ENCODE measurements at places on chromosomes 4 and X.

DNA sequence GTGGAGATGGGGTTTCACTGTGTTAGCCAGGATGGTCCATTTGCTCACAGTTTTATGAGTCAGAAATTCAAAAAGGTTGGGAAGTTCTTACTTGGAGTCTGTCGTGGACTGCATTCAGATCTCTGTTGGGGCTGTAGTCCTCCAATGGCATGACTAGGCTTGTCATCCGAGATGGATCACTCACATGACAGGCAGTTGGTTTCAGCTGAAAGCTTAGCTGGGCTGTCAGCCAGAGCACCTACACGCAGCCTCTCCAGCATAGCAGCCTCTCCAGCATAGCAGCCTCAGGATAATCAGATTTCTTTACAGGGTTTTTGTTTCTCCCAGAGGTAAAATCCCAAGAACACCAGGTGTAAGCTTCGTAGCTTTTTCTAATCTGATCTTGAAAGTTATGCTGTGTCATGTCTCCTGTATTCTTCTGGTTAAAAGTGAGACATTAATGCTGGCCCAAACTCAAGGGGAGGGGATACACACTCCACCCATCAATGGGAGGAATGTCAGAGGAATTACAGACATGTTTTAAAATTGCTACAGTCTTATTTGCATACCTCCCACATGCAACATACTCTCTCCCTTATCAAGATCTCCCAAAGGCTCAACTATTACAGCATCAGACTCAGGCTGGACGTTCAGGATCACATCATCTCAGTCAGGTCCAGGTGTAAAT, 31.6 kb upstream of the SOD3 start:
- no peak for DNase-seq

GRCh38 chr4:152100379-152101201, 339.8 kb upstream of the GATB start:
- peak; percentile 86 for DNase-seq

GRCh38 chr4:33989820-33990443, 2254.4 kb downstream of the ARAP2 start:
- no peak for DNase-seq

- DNase-seq: no peak
Measured at GRCh38 chrX:13898603-13899002, 81.7 kb upstream of the GPM6B start.

GRCh38 chr4:137881641-137882040, 349.3 kb upstream of the PCDH18 start:
- DNase-seq: no peak

DNA sequence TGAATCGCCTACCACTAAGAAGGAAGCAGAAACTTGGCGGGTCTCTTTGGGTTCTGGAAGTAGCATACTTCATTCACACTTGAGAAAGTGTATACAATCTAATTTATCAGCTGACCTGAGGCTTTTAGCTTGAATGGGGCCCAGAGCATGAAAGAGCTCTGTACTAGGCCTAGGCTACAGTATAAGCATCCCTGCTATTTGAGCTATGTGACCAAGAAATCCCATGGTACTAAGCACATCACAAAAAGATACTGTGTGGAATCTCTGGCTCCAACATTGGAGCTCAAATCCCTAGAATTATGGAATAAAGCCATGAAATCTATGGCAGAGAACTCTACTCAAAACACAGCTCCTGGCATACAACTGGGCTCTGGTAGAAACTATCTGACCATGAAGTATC, 43.9 kb upstream of the CCDC149 start:
- no peak for DNase-seq

DNA sequence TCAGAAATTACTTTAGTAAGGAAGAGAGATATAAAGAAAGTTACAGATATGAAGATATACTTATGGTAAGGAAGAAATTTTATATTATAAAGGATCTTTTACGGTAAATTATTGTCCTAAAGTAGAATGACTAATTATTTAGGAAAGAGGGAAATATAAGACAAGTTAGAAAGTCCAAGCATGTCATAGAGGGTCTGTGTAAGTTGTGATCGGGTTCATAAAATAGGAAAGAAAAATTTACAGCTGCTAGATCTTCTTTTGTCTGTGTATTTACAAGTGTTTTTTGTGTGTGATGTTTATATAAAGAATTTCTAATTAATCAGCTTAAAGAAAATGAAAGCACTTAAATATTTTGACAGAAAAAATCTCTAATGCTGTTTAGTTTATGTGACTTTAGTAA, 1054.9 kb upstream of the DIAPH2 start:
- no peak for DNase-seq

DNA sequence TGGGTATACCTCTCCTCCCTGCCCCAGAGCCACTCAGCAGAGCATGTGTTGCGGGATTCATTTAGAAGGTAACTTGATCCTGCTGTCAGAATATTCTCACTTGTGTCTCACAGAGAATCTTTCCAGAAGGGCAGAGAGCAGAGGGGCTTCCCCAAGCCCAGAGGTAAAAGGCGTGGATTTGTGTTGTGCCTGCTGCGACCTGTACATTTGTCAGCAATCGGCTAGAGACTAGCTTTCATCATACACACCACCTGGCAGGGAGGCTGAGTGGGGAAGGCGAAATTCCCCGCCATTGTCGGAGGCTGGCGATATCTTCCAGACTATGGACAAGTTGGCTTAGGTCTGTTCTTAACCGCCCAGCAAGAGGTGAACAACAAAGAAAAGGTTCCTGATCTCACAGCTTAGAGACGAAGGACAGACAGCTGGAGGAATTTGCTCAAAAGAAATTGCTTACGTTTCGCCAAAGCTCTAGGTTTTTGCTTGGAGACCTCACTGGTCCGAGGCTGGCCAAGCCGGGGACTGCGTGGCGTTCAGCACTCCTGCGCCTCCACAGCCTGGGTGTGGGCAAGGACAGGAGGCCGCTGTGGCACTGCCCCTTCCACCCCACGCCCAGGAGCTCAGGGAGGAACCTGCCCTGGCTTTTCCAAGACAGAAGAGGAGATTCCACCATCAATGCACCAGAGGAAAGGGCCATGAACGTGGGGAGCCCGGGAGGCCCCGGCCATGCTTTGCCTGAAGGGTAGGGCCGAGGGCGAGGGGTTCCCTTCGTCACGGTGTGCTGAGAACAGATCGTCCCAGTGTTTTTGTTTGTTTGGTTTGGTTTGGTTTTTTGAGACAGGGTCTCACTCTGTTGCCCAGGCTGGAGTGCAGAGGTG, 69.4 kb downstream of the DCTD start:
- no peak for DNase-seq

GRCh38 chr4:101169044-101170014, 178.0 kb downstream of the PPP3CA start:
- peak; percentile 59 for DNase-seq

DNA sequence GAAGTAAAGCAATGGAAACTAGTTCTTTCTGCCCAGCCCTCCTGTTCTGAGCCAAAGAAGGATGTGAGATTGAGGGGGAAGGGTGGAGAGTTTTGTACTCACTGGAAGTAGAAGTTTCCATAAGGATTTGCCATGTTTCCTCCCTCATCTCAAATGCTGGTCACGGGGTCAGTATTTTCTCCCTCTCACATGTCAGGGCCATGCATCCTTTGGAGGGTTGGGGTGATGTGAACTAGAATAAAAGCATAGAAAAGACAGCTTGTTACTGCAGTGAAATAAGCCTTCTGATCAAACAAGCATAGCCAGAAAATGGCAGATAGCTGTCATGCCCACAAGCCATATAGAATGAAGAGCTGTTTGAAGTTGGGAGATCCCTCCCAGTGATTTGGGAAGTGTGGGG, 79.7 kb downstream of the KIT start:
- no peak for DNase-seq

DNA sequence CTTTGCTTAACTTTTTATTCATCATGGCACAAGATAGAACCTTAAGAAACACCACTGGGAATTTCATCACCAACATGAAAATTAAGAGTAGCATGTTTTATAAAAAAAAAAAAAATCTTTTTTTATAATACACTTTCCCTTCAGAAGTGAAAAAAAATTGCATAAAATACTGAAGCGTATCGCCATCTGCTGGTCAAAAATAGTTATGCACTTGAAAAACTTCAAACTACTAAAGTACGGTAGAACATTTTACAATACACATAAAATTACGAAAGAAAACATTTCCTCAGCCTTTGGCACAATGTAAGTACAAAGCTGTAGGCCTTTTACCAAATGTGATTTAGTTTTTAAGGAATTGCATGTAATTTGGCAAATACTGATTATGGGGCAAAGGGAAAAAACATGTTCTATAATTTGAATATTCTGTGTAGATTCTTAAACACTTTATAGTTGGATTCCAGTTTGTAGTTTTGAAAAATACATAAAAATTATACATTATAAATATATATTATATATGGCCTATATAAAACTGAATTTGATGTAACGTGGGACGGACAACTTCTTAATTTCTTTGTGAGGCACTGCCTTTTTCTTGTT, 26.5 kb downstream of the HCCS start:
- no peak for DNase-seq

DNA sequence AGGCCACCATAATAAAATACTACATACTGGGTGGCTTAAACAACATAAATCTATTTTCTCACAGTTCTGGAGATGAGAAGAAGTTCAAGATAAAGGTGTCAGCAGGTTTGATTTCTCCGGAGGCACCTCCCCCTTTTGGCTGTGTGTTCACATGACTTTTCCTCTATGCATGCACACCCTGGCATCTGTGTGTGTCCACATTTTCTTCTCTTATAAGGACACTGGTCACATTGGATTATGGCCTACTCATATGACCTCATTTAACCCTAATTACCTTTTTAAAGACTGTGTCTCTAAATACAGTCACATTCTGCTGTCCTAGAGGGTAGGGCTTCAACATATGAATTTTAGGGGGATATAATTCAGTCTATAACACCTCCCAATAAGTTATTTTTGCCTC, 79.8 kb downstream of the DCLK2 start:
- DNase-seq: no peak

DNA sequence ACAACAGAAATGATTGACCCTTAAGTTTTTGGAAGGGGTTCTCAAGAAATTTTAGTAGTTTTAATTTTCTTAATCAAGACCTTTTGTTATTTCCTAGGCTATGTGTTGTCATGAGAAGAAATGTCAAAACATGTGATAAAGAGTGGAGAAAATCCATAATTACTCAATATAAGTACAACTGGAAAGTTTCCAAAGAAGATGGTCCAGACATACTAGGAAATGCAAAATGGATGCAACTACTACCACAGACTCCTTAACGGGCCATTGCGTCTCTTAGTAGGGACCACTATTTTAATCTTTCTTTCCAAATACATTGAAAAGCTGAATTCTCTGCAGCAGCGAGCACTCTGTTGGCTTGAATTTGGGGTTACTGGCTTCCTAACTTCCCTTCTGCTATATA, 148.8 kb downstream of the NWD2 start:
- no peak for DNase-seq

GRCh38 chr4:2281575-2282343, 19.9 kb upstream of the MXD4 start:
- DNase-seq: peak; percentile 86

DNA sequence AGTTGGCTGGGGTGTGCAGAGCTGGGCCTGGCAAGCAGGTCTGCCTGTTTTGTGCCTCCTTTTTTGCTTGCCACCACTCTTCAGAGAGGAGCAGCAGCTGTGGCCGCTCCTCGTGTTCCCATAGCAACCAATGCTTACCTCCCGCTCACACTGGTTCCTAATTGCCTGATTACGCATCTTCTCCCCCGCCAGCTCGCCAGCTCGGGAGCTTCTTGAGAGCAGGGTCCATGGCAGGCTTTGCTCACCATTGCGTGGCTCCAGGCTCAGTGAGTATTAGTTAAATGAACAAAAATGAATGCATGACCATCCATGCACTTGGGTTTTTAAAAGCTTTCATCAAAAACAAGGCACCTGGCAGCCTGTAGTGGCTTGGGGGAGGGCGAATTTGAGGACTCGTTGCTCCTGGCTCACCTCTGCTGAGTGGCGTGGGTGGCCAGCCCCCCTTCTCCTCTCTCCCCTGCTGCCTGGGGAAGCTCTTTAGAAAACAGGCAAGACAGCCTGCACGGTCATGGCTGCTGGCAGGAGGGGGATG, 14.2 kb upstream of the PJA1 start:
- no peak for DNase-seq

- DNase-seq: no peak
Measured at GRCh38 chr4:184383497-184384055, 90.8 kb downstream of the IRF2 start.

DNA sequence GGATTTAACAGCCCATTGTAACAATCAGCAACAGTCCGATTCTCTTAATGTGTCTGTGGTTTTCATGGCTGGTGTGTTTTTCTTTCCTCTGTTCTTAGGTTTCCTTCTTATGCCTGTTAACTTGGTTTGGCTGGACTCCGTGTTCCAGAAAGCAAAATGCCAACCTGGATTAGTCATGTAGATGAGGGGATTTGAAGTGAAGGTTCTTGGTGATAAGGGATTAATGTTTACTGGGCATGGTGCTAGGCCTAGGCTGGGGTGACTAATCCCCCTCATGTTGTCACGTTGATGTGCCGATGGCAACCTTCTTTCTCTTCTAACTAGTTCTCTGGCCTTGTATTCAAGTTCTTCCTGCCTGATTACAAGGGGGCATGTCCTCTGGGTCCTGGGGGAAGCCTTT, 85.9 kb downstream of the REPS2 start:
- no peak for DNase-seq

DNA sequence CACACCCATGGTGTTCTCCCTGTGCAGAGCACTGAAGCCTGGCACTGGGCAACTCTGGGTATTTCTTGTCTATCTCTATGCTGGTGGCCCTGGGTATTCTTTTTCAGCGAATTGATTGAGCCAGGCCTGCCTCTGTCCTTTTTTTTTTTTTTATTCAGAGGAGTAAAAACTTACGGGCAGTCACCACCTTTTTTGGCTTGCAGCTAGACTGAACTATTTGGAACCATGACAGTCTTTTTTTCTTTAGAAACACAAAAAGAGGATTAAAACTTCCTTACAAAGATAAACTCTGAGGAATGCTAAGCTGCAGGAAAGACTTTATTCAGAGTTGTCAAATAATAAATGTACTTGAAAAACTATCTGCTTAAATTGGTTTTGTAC, 119.2 kb upstream of the STIM2 start:
- DNase-seq: no peak

GRCh38 chr4:71338846-71339593, at the start of gene SLC4A4:
Gene SLC4A4 (plus strand): TSS chr4:71339020.
- no peak for DNase-seq

- no peak for DNase-seq
Measured at GRCh38 chr4:7254736-7255487, 62.6 kb downstream of the SORCS2 start.

DNA sequence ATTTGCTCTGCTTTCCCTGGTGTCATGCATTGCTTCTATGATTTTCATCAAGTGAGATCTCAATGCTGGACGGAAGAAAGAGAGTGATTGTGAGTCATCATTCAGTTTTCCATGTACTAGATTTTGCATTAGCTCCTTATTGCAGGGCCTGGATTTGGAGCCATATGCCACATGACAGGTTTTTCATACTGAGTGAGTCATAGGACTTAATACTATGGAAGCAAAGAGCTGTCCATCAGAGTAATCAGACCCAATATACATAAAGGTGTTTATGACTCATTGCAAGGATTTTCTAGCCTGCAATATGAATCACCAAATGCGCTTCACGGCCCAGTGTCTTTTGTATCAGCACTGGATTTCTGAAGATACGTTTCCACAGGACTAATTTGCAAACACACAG, 11.2 kb upstream of the TFDP3 start:
- no peak for DNase-seq

Data from CD4-positive, alpha-beta T cell treated with Interleukin-6 for 4 hours (primary cell).